ENCODE measurements at places on chromosomes 7 and 10.

DNA sequence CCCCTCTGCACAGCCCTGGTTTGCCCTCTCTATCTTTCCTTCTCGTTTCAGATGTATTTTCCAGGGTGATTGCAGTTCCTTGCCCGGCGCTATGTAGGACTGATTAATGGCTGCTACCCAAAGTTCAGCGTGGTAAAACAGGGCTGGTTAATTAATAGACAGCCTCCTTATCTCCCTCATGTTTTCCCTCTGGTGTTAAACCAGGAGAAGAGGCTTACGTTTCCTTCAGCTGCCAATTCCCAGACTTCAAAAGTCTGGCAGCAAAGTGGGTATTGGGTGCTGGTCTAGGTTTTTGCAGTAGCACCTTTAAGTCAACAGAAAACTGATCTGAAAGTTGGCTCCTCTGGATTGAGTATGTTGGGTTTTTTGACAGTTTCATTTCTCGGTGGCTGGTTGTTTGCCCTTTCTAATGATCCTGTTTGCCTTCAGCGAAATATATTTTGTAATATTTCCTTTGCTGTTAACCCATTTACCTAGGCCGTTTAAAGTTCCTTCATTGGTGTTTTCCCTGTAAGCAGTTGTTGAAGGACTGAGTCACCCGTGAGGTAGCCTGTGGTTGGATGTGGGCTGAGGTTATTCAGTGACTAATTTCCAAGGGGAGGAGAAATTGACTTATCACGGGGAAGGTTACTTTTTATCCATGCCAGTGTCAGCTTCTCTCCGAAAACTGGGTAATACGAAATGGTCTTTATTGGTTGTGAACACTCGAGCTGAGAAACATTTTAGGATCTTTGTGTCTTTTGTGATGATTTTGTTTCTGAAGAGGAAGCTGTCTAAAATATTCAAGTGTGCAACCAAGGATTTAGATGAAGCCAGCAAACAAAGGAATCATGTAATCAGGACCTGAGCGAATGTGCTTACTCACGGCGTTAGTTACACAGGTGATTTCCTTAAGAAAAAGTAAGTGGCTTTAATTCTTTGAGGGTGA is 257.2 kb downstream of the KIAA1217 start:
- peak; percentile 39 for DNase-seq

DNA sequence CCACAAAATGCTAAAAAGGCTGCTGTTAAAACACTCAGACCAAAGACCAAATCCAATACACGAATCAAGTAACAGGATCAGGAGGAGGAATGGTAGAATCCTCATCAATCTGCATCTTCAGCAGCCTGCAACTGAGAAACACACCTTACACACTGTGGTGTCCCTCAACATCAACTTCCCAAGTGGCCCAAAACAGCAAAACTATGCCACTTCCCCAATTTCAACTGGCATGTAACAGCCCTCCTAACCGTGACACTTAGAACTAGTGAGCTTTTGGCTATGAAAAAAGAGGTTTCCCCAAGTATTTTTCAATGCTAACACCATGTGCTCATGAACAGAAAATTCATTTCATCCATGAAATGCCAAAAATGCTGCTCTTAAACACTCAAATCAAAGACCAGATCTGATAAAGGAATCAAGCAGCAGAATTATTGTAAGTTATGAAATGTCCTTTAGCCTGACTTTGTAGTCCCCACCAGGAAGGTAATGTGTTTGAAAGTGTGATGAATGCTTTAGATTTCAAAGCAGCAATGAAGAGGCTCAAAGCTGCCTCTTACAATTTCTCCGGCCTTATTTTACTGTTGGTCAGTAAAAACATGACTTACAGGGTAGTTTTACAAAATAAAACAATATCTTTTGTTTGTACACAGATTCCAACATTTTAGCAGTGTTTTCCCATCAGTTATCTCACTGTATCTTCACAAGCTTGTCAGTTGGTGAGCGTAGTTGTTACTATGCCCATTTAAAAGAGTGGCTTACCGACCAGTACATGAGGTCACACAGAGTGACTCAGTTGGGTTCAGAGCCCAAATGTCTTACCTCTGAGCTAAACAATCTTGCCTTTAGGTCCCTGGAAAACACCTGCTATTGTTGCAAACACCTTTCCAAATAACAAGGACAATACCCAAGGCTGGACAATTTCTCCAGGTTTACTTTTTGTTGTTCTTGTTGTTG is 65.7 kb upstream of the ASAH2 start:
- DNase-seq, result no peak

DNA sequence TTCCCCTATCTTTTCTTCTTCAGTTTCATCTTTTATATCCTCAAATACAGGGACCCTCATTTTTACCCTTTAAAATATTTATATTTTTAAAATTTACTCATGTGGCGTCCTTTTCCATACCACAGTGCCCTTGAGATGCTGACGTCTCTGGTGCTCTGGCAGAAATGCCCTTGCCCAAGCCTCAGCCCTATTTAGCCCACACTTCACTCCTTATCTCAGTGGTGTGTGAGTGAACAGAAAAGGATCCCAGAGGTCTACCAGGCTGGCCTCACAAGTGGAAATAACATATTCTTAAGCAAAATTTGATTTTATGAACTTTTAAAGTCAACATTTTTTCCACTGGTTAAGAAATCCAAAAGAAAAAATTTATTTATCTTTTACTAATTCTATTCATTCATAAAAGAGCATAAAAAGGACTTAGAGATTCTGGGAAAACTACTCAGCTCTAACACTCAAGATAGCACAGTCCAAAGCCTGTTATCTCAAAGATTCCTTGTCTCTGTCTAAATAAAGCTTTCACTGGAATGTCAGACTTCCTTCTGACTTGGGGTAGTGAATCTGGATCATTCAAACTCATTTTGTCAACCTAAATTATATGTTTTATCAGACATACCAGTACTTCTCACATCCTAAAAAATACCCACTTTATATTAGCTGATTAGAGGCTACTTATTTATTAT is at the start of gene NEBL:
NEBL (minus strand) TSS at position 166 of the 680 bp plus-strand sequence; CDS start at position 60, 106 bp downstream.
- no peak for DNase-seq

GRCh38 chr7:75072981-75073283 is 670 bp downstream of the RCC1L start:
- DNase-seq, result no peak

DNA sequence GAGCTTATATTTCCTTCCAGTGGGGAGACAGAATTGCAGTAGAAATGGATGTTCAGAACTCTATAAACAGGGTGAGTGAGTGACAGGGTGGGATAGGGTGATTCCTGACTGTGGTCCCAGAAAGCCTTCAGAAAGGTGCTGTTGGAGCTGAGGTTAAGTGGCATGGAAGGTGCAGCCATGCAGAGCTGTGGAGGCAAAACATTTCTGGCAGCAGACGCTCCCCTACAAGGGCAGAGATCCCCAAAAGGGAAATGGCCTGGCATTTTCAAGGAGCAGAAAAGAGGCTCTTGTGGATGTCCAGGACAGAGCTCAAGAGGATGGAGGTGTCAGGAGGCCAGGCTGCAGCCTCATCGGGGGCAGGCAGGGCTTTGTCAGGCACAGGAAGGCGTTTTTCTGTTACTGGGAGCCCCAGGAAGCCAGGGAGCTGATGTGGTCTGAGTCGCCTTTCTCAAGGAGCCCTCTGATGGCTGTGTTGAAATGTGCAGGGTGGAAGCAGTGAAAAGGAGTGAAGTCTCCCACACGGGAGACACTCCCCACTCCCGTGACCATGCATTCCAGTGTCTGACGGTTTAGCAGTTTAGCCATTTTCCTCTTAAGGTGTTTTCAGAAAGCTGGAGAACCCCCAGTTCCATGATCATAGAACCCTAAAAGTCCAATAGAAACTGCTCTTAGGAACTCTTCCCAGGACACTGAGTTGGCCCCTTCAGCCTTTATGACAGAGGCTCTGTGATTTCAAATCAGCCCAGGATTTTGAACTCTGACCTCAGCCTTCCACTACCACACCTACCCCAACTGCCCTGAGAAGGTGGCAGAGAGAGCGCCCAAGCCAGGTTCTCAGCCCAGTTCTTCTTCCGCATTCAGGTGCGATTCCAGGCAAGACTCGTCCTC is 96.2 kb downstream of the C10orf105 start:
- no peak for DNase-seq

DNA sequence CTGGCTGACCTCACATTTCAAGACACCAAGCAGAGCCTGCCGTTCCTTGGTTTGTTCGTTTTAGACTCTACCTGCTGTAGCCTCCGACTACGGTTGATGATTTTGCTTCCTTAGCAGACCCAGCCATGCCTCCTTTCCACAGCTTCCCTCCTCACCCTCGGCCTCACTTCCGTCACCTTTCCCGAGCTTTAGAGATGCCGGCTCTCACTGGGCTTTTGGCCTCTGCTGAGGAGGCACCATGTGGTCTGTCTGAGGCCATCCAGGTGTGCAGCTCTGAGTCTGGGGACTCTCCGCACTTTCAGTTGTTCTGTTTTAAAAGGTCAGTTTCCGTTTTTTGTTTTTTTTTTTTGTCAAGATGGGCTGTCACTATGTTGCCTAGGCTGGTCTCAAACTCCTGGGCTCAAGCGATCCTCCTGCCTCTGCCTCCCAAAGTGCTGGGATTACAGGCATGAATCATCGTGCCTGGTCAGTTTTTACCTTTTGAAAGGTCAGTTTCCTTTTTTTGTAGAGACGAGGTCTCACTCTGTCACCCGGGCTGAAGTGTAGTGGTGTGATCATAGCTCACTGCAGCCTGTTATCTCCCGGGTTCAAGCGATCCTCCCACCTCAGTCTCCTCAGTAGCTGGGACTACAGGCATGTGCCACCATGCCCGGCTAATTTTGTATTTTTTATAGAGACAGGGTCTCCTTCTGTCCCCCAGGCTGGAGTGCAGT is 11.7 kb downstream of the ORAI2 start:
- no peak for DNase-seq

GRCh38 chr10:128210215-128211063 is 84.2 kb upstream of the MKI67 start:
- peak; percentile 72 for DNase-seq

GRCh38 chr10:76717141-76717540 is 920.5 kb downstream of the KCNMA1 start:
- DNase-seq, result no peak

DNA sequence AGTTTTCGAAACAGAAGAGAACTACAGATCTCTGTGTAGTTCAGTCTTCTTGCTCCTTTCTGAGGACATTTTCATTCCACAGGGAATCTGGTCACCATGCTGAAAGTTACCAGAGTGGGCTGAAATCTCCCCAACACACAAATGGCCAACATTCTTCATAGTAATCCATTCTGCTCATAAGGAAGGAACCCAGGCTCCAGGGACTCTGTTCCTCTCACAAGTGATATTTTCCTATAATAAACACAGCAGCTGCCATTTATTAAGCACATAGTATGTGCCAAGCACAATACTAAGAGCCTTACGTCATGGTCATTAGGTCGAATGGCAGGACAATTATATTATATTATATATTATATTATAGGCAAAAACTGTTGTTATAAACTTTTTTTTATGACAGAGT is 109.8 kb downstream of the RAB11FIP2 start:
- no peak for DNase-seq

DNA sequence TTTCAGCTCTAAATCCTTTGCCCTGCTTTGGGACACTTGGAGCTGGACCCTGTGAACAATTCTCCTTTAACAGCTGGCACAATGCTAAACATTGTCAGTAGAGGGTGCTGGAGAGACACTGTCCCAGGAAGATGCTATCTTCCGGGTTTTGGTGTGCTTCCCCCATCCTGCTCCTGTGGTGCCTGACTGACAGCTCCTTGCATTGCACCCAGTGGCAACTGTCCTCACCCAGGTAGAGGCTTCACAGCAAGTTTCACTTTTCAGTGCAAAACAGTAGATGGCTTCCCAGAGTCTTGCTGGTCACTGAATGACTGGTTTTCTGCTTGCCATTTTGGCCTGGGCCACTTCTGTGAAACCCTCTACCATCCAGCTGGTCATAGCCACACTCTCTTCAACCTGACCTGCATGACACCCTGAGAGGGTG is 77.3 kb downstream of the CDC14C start:
- peak; percentile 1 for DNase-seq

- no peak for DNase-seq
Observed at GRCh38 chr10:23512355-23513058, 73.6 kb downstream of the OTUD1 start.

DNA sequence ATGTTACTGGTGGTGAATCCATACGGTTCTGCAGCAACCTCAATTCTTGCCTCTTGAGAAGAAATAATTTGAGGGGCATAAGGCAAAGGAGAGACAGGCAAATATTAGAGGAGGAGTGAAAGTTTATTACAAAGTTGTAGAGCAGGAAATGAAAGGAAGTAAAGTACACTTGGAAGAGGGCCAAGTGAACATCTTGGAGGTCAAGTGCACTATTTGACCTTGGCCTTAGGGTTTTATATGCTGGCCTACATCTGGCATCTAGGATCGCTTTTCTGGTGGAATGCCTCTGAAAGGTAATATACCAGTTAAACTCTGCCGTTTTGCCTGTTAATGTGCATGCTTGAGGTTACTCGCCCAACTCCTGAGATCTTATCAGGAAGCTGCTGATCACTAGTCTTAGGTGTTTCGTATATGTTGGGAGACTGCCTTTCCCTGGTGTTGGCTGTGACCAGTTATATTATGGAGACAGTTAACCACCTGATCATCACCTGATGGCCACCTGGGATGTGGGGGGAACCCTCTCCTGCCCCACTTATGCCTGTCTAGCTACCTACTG is 66.1 kb upstream of the CYP2C18 start:
- DNase-seq, result no peak

DNA sequence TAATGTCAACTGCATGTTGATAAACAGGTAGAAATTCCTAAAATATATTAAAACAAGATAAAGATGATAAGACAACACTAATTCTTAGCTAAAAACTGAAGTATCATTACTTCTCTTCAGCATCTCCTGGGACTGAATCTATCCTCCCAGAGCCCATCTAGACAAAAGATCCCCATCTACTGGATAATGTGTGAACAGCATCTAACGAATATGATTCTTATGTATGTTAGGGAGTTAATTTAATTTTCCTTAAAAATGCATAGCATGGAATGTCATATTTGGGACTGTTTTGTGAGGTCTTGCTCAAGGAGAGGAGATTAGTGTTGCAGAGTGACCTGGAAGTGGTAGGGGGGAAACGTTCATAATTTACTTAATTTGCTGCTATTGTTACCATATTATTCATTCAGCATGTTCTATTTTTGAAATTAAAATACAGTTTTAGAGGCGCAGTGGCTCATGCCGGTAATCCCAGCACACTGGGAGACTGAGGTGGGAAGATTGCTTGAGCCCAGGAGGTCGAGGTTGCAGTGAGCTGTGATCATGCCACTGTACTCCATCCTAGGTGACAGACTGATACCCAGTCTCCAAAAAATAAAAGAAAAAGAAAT is 305.1 kb upstream of the CSTF2T start:
- DNase-seq, result no peak

DNA sequence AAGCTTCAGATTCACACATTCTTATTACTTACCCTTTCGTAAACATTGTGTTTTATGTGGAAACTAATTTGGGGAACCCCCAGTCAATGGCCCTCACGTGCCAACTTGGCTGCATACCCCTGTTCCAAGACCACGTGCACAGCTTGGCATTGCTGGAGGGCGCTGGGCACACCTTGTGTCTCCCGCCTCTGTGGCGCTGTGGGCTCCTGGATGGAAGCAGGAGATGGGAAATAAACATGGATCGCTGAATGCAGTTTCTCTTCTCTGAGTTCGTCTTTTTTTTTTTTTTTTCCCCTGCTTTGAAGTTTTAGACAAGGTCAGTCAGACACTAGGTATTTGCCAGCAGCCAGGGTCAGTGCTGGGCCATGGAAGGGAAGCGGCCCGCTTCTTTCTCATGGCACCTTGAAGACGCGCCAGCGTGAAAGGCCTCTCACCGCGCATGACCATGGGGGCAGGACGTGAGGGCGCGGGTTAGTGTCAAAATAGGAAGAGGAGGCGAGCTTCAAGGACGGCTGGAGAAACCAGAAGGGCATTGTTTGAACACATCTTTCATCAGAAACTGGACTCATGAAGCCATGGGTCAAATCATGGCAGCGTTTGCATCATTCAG is 27.3 kb downstream of the BNIP3 start:
- DNase-seq, result no peak

Measured in activated T-cell treated with anti-CD3 and anti-CD28 coated beads for 48 hours (primary cell).